Posterior cingulate gyrus (tissue), 11 donors: ENCODE measurements at places on chromosomes 7 and 10.

- DNase-seq, result no peak
Observed at GRCh38 chr10:103572347-103573204, 79.1 kb downstream of the NEURL1 start.

DNA sequence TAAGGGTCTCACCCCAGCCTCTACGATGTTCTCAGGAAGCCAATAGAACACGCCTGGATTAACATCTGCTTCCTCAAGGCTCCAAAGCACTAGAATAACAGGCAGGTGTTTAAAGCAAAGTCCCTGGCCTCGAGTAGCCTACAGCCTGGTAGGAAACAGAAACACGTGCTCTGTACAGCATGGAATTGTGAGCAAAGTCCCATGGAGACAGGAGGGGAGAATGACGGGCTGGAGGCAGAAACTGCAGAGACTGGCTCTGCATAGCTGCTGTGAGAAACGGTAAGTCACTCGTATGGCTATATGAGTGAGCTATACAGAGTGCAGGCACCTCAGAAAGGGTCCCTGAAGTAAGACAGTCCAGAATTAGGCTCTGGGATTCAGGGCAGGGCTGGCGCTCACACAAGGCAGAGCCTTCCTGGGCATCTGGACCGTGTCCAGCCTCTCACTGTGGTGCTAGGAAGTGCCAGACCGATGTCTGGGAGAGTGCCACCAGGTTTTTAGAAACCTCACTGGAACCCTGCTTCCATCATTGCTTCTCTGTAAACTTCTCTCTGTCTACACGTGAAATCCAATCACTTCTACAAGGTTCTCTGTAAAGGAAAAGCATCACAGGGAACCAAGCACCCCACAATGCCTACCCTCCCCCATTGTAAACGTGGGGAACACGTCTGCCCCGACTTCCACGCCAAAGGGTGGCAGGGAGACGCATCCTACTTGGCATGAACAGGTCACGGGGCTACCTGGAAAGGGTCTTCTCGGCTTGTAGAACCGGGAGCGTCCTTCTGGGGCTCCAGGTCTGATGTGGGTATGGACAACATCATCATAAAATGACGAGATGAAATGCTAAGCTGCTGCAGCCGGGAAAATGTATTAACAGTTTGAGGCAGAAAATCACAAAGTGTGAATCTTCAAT lies 38.8 kb upstream of the SHH start:
- no peak for DNase-seq

DNA sequence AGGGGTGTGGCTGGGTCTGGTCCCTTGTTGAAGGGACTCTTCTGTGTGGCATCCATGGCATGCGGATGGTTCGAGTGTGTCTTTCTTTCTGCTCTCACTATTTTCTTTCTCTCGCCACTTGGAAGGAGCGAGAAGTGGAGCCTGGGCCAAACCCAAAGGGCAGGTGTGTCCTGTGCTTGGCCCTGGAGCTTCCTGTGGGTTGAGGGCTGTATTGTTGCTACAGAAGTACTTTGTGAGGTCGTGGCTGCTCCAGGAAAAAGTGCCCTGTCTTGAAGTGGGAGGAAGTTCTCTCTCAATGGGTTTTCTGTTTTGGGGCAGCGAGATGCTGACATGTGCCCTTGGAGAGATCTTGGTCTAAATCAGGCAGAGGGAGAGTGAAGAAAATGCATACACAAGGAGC lies 72.0 kb downstream of the DOCK1 start:
- no peak for DNase-seq

DNA sequence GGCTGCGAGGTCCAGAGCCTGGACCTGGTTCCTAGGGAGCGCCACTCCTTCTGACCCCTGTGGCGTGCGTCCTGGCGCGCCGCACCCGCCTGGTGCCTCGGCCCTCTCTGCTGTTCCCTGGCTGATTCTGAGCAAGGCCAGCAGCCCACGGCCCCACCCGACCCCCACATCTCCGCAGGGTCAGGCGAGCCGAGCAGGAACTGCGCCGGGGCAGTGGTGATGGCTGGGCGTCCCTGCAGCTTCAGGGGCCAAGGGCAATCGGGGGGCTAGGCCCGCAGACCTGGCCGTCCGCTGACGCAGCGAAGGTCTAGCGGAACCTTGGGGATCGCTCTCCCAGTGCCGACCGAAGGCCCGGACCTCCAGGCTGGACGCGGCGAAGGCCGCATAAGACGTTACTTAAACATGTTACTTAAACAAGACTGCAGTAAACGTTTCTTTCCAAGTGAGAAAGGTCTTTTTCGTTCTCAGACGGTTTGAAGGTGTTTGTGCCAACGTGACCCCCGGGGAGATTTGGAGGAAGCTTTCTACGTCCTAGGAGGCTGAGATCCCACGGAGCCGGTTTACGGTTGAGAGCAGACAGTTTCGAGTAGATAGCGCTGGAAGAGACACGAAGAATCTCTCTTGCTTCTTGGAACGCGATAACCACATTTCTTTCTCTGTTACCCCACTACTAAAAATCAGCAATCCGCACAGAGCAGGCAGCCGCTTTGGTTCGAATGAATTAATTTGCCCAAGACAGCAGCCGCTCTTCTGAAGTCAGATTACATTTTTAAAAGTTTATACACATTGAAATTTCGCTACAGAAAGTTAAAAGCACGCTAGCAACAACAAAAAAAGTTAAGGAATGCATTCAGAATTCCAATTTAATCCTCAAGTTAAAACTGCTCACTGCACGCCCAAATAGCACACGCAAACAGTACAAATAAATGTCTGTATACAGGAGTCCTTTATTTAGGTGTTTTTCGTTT lies 4.9 kb upstream of the NKX2-3 start:
- no peak for DNase-seq

- DNase-seq, result no peak
Observed at GRCh38 chr10:75508814-75509306, 77.4 kb downstream of the LRMDA start.

DNA sequence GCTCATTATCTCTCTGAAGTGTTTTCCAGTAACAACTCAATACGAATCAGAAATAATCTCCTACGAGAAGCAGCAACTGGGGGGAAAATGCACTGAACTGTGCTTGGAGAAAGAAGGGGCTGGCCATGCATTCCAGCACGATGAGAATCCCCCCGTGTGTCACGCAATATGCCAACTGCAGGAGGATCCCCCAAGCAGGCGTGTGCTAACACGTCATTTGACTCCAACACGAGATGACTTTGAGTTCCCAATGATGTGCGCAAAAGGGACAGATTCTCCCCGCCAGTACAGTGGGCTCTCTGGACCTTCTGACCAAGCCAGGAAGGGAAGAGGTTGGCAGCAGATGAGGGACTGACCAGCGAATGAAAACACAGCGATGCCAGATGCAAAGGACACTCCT lies 105.5 kb downstream of the KCNMA1 start:
- no peak for DNase-seq

DNA sequence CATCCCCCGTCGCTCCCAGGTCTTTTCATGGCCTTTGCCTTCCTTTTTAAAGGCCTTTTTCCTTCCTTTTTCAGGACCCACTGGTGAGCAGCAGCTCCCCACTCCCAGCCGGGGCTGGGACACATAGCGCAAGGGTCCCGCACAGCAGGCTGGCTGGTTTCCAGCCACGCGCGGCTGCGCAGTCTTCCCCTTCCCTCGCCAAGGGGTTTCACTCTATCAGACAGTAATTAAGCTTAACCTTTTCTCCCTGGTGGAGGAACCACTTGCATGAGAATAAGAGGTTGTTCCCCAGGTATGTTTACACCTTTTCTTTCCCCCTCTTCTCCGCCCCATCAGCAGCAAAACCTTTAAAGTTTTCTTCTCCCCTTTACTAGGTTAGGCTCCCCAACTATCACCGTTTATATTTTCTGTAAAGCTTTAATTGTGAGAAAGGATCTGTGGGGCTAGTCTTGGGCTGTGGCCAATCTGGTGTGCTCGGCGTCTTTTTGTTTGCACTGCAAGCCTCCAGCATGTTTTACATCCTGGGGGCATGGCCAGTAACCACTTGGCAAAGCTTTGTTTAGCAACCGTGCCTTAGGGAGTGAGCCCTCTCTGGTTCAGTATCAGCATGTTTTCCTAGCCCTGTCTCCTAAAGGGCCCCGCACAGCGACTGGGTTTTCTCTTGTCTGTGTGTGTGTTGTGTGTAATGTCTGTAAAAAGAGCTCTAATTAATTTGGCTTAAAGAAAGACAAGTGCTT lies 219.6 kb downstream of the PHF14 start:
- DNase-seq, result no peak

- no peak for DNase-seq
Observed at GRCh38 chr10:94205396-94205831, 157.3 kb downstream of the NOC3L start.

DNA sequence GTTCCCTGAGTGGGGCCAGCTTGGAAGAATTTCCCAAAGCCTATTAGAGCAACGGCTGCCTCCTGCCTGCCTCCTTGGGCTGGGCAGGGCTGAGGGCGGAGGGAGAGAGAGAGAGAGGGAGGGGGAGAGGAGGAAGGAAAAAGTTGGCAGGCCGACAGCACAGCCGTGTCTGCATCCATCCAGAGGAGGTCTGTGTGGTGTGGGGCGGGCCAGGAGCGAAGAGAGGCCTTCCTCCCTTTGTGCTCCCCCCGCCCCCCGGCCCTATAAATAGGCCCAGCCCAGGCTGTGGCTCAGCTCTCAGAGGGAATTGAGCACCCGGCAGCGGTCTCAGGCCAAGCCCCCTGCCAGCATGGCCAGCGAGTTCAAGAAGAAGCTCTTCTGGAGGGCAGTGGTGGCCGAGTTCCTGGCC lies at the start of gene AQP1:
Gene AQP1, plus strand, starts transcription at position 293 of the 409 bp plus-strand sequence. Its CDS starts 57 bp downstream, at position 350.
- DNase-seq, result no peak
